ENCODE measurements at places on chromosomes 7 and 10.

DNA sequence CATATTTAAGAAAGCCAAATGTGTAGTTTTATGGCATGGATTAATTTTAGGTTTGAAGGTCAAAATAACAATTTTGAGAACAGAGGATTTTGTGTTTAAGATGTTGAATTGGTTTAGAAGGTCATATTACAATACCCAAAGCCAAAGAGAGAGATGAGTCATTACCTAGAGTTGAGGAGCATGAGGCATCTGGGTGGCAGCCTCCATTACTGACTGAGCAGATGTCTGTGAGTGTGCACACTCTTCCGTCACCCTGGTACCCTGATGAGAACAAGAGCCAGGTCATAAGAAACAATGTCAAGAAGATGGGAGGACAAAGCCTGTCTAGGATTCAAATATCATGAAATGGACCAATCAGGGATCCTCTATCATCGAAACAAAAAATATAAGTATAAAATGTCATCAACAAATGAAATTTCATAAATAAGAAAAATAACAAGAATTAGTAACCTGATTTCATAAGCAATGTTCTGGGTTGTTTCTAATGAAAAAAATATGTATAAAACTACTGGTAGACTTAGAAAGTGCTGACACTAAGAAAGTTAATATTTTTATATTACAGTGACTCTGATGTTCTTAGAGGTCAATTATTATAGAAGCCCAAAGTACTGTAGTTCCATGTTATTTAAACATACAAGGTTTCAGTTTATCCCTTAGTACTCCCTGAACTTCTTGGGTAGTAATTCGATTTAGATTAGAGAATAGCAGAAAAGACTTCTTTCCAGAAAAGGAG lies 20.0 kb downstream of the CUBN start:
- no peak for DNase-seq

GRCh38 chr10:3500408-3500856 lies 284.6 kb downstream of the KLF6 start:
- no peak for DNase-seq

DNA sequence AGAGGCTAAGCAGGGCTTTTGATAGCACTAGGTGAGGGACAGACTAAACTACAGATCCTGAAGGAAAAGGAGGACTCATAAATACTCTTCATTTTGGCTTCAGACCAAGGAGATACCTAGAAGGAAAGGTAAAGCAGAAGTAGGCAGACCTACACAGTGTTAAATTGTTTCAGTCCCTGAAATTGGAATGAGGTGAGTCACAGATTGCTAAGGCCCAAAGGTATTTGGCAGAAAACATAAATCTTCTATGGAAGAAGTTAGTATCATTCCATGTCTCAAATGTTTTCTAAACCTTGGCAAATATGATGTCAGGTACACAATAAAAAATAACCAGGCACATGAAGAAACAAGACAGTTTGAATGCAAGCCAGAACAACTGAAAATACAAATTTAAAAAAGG lies 30.0 kb downstream of the MTERF1 start:
- no peak for DNase-seq

DNA sequence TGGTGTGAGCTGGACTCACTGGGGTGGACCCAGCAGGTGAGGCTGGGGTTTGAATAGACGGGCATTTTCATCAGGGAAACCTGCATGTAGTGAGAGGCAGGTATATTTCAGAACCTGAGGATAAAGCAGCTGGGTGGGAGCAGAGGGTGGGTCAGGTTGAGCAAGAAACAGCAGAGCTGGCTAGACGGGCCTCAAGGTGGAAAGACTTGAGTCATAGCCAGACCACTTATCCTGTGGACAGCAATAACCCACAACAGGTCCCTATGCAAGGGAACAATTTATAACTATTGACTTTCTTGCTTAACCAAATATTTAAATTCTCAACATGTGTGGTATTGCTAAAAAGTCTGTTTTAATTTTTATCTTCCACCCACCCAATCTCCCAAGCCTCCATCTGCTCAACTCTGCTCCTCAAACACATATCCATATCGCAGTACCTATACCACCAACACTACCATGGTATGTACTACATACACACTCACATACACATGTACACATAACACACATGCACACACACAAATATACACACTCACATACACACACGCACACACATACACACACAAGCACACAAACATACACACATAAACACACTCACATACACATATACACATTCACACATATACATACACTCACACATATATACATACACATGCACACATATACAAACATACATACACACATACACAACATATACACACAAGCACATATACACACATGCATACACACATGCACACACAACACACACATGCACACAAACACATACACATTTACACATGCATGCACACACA lies 129.0 kb upstream of the C7orf33 start:
- DNase-seq: no peak

- DNase-seq: no peak
Observed at GRCh38 chr10:77207182-77207827, 430.3 kb downstream of the KCNMA1 start.

DNA sequence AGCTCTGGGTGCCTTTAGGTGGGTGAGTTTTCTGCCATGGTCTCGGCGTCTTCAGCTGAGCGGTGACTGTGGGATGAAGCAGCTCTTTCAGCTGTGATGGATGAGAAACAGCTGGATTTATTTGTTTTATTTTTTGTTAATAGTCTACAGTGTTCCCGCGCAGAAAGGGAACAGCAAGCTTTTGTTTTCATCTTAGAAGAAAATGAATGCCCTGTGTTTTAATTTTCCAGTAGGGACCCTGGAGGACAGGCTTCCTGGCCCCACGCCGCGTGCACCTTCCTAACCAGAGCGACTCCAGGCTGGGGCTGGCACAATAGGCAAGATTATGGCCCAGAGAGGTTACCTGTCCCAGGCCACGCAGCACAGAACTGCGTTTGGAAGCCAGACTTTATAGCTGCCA lies 57.6 kb downstream of the GTF2IRD1 start:
- no peak for DNase-seq

GRCh38 chr7:64640504-64640903 lies 25.4 kb upstream of the ZNF107 start:
- no peak for DNase-seq

GRCh38 chr10:55631071-55631654 lies 729.9 kb downstream of the ZWINT start:
- no peak for DNase-seq

DNA sequence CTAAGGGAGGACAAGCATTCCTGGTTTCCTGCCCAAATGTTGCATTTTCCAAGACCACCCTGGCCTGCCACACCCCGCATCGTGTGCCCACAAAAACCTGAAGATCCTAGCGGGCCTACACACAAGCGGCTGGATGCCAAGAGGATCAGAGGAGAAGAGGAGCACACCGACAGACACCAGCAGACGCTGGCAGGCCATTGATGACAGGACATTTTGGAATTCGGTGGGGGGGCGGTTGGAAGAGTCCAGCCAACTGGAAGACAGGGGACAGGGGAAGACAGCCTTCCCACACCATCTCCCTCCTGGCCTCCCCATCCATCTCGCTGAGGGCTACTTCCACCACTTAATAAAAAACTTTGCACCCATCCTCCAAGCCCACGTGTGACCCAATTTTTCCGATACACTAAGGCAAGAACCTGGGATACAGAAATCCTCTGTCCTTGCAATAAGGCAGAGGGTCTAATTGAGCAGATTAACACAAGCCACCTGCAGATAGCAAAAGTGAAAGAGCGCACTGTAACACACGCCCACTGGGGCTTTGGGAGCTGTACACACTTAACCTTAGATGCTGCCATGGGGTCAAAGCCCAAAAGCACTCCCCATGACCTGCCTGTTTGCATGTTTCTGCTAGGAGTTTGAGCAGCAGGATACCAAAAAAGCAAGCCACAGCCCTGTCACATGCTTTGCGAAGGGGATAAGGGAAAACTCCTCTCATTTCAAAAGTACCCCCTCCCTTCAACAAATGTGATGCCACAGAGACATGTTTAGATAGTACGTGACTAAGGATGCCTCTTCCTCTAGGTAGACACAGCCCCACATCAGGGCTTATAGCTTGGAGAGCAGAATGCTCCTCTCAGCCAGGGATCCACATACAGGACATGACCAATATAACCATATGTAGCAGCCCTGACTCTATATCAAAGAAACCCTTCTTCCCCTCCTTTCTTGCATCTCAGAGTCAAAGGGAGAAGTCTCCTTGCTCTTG lies 13.4 kb upstream of the SMNDC1 start:
- DNase-seq: no peak

GRCh38 chr7:1700086-1700485 lies 30.0 kb downstream of the ELFN1 start:
- no peak for DNase-seq

- DNase-seq: peak; percentile 96
Observed at GRCh38 chr7:139360210-139360947, 685 bp downstream of the LUC7L2 start.

GRCh38 chr10:73937333-73938043 lies 26.6 kb downstream of the PLAU start:
- no peak for DNase-seq

DNA sequence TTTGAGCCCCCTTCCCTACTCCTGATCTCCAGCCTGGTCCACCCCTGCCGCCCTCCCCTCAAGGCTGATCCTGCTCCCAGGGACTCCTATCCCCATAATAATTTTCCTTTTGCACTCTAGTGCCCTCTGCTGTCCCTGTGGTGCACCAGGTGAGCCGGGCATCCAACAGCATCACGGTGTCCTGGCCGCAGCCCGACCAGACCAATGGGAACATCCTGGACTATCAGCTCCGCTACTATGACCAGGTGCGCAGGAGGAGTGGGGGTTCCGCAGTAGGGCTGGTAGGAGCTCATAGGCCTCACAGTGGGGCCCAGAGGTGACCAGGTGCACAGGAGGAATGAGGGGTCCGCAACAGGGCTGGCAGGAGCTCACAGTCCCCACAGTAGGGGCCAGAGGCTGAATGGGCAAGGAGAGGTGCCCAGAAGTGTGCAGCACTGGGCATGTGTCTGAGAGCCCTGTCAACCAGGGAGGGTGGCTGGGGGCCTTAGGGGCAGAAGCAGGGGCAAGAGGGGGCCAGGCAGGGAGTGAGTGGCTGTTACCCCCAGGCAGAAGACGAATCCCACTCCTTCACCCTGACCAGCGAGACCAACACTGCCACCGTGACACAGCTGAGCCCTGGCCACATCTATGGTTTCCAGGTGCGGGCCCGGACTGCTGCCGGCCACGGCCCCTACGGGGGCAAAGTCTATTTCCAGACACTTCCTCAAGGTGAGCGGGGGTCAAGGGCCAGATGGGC lies 11.7 kb downstream of the EPHB6 start:
- no peak for DNase-seq

DNA sequence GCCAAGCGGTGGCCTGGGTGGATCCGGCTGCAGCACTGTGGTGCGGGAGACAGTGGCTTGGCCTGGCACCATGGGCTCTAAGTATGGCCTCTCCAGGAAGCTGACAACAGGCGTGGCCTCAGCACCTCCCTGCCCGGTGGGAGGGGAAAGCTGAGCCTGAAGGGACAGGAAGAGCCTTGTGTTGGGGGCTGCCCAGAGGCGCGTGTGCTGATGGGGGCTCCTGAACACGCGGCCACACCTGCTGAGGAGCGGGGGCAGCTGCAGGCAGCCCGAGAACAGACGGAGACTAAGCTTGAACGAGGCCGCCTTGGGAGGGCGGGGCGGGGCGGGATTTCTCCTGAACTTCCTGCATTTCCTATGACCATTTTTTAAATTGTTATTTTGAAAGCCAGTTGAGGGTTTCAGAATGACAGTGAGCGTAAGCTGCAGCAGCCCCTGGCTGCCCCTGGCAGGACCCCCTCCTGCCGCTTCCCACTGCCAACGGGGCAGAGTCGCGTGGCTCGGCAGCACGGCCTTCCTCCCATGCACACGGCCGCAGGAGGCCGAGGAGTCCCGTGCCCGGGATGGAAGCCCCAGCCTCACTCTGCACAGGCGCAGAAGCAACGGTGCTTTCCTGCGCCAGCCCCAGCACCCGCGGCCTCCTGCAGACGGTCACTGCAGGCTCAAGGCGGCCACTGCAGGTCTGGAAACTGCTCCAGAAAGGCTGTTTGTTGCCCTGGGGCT lies 43.2 kb downstream of the DPYSL4 start:
- no peak for DNase-seq

DNA sequence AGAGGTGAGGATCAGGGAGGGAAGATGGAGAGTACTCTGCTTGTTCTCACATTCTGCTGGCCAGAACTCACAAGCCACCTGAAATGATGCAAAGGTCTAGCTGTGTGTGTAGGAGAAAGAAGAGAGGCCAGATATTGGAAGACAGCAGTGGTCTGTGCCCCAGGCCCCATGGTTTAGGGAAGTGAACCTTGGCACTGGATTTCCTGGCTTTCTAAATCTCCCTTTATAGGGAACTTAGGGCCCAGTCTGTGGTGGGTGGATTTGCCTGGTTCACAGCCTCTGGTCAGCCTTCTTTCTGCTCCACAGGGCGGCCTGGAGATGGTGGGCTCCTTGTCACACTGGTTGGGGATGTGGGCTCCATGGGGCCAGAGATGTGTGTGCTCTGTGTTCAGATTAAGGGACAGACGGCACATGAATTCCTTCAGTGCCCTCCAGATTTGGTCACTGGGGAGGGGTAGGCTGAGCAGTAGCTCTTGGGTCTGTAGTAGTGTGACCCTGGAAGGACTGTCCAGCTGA lies 9.5 kb upstream of the SH2D4B start:
- DNase-seq: no peak

GRCh38 chr10:76047521-76047920 lies 616.1 kb downstream of the LRMDA start:
- no peak for DNase-seq

GRCh38 chr10:125401462-125401861 lies 241.1 kb upstream of the CTBP2 start:
- no peak for DNase-seq

GRCh38 chr7:101535351-101535751 lies 93.7 kb downstream of the MYL10 start:
- no peak for DNase-seq

DNA sequence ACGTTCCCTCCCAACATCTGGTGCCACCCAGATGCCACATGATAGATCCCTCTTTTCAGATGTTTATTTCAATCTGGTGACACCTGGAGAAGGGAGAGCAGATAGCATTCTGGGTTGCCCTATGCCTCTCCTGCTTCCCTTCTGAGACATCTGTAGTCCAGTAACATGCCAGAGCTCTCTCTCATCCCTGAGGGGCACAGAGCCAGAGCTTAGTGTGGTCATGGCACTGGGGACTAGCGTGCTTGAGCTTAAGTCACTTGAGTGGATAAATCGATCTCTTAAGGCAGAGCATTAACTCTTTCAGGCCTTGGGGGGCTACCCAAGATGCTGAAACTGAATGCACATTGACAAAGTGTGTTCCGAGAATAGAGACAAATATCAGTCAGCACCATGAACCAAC lies 47.9 kb downstream of the WNT2 start:
- DNase-seq: no peak

DNA sequence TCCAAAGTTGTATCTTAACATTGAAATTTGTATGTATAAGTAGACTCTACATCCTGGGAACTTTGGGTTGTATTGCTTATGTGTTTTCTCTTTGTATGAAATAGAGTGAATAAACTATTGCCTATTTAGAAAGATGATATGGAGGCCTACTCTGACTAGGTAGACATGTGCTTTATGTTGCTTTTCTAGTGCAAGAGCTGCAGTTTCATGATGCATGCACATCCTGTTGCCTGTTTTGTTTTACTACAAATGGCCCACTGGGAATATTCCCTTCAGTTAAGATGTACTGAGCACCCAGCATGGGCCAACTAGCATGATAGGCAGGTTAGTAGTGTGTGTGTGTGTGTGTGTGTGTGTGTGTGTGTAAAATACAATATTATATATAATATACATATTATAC lies 282.1 kb upstream of the LRGUK start:
- no peak for DNase-seq

- no peak for DNase-seq
Observed at GRCh38 chr7:136530831-136531230, 337.6 kb upstream of the CHRM2 start.

All from NCI-H1694 (cell line).